GDM1 (cell line): ENCODE measurements at places on chromosomes 1 and 21.

- DNase-seq, result no peak
Measured at GRCh38 chr1:75953461-75953860, 21.3 kb upstream of the ASB17 start.

GRCh38 chr1:72202761-72203160 lies 79.6 kb downstream of the NEGR1 start:
- no peak for DNase-seq

DNA sequence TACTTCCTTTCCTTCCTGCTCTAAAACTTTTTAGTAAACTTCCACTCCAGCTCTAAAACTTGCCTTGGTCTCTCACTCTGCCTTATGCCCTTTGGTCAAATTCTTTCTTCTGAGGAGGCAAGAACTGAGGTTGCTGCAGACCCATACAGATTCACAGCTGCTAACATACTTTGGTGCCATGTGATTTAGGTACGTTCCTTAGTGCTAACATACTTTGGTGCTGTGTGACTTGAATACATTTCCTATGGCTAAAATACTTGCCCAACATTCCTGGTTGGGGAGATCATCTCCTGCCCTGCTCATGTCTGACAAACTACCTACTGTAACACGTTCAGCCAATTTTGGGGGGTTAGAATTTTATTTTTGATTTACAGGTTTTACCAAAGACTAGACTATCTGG lies 6.8 kb upstream of the ZBTB40 start:
- no peak for DNase-seq

- no peak for DNase-seq
Measured at GRCh38 chr1:75233302-75233929, 99.2 kb downstream of the LHX8 start.
